ENCODE measurements at places on chromosomes 16 and 17.

DNA sequence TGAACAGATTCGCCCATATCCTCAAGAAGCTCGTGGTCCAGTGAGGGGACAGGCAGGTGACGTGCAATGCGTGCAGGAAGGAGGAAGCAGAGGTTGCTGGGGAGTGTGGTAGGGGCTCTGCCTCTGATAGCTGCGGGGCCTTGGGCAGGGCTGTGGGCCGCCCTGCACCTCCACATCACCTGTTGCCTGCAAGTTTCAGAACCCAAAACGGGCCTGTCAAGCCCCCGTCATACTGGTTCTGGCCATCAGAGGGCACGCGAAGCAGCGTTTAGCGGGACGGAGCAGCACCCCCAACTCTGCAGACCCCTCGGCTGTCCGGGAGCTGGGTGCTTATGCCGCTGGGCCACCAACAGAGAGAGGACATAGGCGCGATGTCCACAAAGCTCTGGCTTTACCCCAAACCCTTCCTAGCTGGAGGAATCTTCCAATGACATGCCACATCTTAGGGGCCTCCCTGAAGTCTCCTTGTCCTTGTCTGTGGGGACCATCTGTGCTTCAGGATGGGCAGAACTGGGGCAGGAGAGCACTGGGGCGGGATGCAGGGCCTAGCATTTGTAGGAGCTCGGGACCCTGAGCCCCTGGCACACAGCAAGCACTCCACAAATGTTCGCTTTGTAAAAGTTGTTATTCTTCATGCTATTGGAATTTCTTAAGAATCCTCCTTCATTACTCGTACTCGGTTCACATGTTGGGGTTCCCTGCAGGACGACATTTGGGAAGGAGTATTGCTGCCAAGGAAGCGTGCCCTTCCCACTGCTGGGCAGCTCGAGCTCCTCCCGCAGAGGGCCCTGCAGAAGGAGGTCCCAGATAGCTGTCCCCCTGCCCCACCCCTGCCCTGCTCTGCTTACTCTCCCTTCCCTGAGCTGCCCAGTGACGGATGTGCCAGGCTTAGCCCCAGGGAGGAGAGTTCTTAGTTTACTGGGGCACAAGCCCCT, 64.3 kb downstream of the CNGB1 start:
- DNase-seq = no peak

- DNase-seq = no peak
Measured at GRCh38 chr17:80513892-80514291, 30.7 kb upstream of the RPTOR start.

DNA sequence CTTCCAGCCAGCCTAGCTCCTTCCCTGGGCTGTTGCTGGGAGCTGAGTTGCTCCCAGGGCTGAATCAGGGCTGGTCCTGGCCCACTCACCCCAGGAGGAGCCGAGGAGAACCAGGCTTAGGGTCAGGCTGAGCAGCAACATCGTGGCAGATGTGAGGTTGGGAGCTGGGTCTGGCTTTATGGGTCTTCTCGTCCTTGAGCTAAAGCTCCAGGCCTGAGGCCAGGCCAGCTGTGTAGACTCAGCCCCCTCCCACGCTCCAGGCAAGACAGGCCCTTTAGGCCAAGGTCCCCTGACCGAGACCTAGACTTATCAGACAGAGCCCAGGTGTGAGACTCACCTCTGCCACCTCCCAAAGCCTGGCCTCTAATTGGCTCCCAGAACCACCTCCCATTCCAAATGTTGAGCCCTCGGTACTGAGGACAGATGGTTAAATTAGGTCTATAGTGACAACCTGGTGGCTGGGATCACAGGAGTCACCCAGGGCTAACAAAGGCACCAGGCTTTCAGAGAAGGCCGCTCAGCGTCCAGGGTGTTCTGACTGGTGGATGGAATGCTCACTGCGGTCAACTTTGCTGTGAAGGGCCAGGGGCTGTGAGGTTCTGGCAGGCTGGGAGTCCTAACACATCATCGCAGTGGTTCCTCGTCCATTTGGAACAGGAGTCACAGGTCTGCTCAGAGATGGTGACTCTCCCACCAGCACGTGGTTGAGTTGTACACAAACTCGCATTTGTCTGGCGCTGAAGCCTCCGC, at the start of gene CTRL:
Gene CTRL, minus strand, starts transcription at position 151 of the 750 bp plus-strand sequence. Its CDS starts 10 bp downstream, at position 141.
- DNase-seq = no peak

- DNase-seq = peak; percentile 5
Measured at GRCh38 chr16:7268182-7268581, 64.5 kb upstream of the RBFOX1 start.

DNA sequence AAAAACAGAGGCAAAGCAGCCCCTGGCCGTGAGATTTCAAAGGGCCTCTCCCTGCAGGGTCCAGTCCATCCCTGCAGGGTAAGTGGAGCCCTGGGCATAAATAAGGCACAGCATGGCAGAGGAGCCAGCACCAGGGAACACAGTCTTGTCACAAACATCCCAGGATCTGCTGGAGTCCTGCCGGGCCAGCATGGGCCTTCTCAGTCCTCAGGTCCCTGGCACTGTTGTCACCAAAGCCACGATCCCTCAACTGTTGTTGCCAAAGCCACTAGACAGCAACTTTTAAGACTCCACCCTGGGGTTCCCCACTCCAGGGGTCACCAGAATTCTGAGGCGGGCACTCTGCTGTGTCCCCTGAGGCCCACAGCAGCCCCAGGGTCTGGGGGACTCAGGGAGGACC, 47.8 kb upstream of the BAHCC1 start:
- no peak for DNase-seq

- DNase-seq = no peak
Measured at GRCh38 chr16:23406546-23407240, 46.3 kb downstream of the COG7 start.

DNA sequence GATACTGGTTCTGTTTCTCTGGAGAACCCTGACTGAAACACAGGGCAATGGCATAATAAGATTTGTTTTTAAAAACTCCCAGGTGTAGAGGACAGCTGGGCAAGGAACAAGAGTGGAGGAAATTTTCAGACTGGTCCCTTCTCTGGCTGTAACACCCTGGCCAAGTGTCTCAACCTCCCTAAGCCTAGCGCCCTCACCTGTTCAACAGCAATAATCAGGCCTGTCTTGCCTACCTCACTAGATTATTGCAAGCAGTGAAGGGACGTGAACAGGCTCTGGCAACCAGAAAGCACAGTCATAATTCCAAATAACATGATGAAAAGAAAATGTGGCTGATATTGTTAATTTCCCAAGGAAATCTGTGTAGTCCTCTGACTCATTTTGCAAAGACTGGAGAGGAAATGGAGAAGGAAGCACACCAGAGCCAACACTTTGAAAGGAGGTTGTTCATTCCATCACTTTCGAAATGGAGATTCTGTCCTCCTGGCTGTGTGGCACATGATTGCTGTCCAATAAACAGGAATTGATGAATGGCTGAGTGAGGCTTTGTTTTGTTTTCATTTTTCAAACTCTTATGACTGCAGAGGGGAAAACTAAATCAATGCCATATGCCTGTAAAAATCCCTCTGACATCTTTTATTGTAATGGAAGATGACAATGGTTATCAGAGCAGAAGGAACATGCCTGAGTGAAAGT, 87.5 kb upstream of the HLF start:
- no peak for DNase-seq

DNA sequence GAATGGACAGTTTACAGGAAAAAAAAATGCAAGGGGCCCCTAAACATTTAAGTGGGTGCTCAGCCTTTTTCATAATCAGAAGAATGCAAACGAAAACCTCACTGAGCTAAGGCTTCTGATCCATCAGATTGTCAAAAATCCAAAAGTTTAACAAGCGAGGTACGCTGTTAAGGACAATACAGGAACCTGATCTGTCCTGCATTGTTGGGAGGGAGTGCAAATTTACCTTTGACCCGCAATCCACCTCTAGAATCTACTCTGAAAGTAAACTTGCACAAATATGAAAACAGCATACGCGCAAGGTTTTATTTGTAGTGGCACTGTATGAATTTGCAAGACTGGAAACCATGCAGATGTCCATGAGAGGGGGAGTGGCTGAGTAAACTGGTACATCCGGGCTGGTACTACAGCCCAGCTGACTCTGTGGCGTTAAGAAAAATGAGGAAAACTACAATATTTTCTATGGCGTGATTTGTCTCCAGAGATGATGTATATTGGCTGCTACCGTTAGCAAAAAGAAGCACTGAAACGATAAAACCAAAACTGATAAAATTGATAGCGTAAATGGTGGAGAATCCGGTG, 28.8 kb upstream of the ST6GALNAC1 start:
- DNase-seq = no peak

DNA sequence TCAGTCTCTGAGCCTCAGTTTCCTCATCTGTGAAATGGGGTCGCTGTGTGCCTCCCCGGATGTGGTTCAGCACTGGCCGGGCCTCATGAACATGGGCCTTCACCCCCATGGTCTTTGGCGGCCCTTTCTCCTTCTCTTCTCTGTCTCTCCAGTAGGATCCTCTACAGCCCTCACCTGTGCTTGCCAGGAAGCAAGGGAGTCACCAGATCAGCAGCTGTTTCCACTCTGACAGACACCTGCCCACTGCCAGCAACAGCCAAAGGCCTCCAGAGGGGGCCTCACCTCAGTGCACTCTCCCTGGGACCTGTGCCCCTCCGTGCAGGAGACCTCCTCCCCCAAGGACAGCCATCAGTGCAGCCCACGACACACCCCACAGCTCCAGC, 89.4 kb downstream of the C16orf78 start:
- DNase-seq = no peak

- no peak for DNase-seq
Measured at GRCh38 chr16:56298948-56299596, 107.8 kb downstream of the GNAO1 start.

DNA sequence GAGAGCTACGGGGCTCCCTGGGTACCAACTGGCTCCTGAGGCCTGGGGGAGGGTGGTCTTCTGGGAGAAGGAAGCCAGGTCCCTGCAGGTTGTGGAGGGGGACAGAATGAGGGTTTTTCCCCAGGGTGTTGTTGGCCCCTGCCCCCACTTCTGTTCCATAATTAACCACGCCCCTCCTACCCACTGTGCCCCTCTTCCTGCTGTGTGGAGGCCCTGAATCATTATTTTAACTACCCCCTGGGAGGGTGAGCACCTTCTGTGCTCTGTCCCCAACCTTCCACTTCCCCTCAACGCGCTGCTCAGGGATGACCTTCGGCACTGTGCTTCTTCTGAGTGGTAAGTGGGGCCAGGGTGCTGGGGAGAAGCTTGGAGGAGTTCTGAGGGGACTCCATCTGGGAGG, at the start of gene ITGAD:
Gene ITGAD, plus strand, starts transcription at position 280 of the 400 bp plus-strand sequence. Its CDS starts 26 bp downstream, at position 306.
- no peak for DNase-seq

DNA sequence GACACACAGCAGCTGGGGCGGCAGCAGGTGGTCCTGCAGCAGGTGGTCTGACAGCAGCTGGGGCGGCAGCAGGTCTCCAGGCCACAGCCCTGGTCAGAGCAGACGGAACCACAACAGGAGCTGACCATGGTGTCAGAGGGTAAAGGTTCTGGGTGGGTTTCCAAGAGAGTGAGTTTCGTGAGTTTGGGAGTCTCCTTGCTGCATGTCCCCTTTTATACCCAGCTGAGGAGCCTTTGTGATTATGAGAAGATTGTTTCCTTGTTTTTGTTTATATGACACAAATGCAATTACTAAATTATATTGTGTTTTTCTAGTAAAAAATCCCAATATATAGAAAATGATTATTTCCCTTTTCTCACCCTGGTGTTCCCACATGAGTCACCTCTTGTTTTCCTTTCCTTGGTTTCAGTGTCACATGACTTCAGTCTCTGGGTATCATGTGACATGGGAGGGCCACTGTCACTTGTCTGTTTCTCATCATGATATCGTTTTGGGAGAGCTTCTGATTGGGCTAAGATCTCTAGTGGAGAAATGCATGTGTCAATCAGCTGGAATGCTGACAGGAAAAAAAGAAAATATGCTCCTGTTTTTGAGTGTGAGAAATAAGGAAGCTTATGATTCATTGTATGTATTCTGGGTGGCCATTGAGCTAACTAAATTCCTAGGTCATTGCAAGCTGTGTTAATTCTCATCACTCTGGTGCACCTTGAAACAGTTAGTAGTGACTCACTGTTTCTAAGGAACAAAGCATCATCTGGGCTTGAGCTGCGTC, at the start of gene KRTAP4-6:
Gene KRTAP4-6, minus strand, starts transcription at position 185 of the 772 bp plus-strand sequence. Its CDS starts 57 bp downstream, at position 128.
- DNase-seq = no peak

- no peak for DNase-seq
Measured at GRCh38 chr17:21458054-21458453, 81.9 kb downstream of the KCNJ12 start.

DNA sequence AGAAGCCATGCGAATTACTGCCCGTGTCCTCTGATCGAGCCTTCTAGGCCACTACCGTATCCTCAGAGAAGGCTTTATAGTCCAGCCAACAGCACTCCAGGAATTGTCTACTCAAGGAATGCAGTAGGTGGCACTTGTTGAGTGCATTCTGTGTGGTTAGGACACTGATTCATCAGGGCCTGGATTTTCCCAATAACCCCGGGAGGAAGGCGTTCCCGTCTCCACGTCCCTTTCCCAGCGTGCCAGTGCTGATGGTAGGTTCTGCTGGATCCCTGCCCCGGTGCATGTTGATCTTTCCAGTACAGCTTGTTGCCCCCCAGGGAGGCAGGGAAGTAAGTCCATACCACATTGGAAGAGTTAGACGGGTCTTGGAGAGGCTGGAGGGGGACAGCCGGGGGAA, 122.2 kb downstream of the RPTOR start:
- no peak for DNase-seq

GRCh38 chr17:22138861-22139469, 446.6 kb downstream of the KCNJ18 start:
- DNase-seq = no peak

DNA sequence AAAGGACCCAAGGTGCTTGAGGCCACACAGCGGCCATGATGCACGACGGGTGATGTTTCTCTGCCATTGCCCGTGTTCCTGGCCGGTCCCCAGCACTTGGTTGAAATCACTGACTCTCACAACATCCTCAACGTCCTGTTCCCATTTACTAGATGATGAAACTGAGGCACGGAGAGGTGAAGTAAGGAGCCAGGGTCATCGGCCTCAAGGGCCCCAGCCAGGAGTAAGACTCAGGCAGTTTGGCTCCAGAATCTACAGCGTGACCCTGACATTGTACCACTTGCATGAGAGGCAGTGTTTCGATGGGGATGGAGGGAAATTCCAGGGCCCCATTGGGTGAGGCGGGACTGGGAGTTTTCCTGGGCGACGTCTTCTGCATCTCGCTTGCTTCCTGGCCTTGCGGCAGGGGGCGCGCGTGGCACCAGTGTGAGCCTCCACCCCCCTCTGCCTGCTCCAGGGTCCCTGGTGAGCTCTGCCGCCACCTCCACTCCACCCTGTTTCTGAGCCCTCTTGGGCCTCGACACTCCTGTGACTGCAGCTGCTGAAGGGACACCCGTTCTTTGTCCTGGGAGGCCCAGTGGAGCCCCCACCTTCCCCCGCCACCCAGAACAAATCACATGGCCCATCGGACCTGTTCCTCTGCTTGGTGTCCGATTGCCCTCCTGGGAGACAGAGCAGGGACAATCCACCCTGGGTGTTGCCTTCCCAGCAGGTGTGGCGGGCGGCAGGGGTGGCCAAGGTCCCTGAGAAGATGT, 133.0 kb upstream of the GSE1 start:
- DNase-seq = peak; percentile 17

DNA sequence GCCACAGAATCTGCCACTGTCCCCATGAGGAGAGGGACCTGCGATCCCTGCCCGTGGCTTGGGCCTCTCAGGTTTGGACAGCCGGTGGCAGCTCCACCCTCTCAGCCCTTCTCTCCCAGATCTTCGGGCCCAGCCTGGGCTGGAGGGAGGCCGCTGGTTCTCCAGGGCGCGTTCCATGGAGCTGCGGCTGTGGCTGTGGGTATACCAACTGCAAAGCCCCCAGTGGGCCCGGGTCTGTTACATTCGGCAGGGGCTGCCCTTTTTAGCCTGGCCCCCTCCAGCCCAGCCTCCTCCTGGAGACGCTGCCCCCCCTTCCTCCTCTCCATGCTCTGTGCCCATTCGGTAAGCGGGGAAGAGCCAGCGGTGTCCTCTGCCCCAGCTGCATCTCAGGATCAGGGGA, 64.7 kb upstream of the ZNF469 start:
- no peak for DNase-seq

- no peak for DNase-seq
Measured at GRCh38 chr16:75798714-75799113, 72.4 kb upstream of the CPHXL start.
